ENCODE measurements at places on chromosomes 2 and 18.

DNA sequence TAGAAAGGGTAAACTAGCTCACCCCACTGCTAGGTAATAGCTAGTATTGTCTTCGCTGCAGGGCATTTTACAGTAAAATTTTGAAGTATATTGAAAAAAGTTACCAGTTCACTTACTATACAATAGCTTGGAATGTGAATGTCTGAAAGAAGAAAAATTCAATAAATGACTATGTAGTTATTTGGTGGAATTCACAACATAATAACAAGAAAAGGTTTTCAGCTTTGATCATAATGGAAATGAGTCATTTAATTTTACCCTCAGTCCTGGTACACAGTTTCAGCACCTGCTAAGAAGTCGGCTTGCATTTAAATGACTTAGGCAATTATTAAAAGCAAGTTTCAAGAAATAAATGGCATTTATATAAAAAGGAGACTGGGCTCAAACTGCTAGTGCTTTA lies 90.4 kb downstream of the NUP35 start:
- DNase-seq, result no peak

- DNase-seq, result no peak
Observed at GRCh38 chr2:40760071-40760666, 308.3 kb upstream of the SLC8A1 start.

GRCh38 chr2:45987856-45988255 lies 309.4 kb upstream of the EPAS1 start:
- DNase-seq, result no peak

- DNase-seq, result no peak
Observed at GRCh38 chr18:57831597-57832377, 28.7 kb upstream of the ATP8B1 start.

- no peak for DNase-seq
Observed at GRCh38 chr18:36536426-36536825, 238.9 kb downstream of the FHOD3 start.

- no peak for DNase-seq
Observed at GRCh38 chr2:59458800-59459199, 1094.7 kb downstream of the BCL11A start.

GRCh38 chr2:104885119-104885782 lies 31.3 kb downstream of the POU3F3 start:
- DNase-seq, result no peak

DNA sequence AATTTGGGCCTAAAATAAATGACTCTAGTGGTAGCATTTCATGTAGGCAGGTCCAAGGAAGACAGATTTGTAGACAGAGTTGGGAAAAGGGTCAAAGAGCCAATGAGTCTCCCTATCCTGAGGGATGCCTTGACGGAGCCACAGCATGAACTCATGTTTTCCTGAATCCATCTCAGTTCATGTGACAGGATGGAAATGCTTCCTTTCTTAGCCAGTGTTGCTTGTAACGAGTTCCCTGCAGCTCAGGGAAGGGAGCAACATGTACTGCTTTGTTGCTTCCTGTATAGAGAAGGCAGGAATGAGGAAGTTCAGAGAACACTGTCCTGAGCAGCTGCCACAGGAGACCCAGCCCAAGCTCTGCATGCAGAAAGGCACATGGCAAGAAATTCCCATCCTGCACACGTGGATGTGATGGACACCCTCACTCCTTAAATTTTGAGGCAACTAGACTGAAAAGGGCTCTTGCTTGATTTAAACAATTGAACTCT lies 27.9 kb downstream of the TMEM17 start:
- no peak for DNase-seq

DNA sequence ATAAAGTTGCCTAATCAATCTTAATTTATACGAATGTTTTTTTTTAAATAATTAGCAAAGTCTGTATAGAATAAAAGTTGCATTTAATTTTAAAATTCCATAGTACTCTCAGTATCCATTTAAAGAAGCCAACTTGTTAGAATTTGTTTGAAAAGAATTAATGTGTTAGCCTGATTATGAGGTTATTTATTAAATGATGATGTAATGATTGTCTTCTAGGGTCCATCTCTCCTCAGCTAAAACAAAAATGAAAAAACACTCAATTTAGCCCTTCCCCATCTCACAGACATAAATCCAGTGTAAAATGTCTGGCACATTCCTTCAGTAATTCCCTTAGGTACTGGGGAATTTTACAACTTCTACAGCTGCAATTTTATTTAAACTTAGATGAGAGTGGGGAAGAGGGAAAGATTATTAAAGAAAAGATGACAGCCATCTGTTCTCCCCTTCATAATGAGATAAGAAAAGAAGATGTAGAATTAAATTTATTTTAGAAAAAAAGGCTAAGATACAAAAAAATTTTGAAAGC lies 68.6 kb downstream of the BARD1 start:
- DNase-seq, result no peak

DNA sequence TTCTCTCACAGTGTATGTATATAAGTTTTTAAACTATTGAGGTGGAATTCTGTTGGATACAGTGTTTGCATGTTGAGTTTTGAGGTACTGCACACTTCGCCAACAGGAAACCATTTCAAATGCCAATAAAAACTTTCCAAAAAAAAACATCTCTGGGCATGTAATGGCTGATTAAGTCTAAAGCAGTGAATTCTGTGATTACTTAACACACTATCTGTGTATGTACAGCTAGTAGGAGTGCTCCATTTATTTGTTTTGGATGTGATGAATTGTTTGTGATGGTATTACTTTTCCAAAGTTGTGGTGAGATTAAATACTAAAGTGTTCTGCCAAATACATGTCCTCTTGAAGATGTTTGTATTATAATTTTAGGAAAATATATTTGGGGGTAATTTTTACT lies 31.1 kb downstream of the MMADHC start:
- no peak for DNase-seq

DNA sequence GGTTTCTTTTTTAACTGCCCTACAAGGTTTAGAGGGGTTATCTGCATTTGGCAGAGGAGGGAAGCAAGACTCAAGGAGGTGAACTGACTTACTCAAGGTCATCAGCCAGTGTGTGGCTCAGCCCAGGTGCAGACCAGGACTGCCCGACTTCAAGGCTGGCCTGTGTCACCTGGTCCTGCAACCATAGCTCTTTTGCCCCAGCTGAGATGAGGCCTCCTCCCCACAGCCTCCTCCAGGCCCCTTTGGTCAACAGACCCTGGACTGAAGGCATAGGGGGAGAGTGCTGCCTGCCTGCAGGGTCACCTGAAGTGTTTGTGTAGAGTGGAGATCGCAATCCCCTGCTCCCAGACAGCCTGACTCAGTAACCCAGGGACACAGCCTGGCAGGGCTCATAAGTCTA lies 168.5 kb upstream of the GLI2 start:
- DNase-seq, result no peak

GRCh38 chr2:171487803-171488259 lies 34.4 kb upstream of the CYBRD1 start:
- no peak for DNase-seq

DNA sequence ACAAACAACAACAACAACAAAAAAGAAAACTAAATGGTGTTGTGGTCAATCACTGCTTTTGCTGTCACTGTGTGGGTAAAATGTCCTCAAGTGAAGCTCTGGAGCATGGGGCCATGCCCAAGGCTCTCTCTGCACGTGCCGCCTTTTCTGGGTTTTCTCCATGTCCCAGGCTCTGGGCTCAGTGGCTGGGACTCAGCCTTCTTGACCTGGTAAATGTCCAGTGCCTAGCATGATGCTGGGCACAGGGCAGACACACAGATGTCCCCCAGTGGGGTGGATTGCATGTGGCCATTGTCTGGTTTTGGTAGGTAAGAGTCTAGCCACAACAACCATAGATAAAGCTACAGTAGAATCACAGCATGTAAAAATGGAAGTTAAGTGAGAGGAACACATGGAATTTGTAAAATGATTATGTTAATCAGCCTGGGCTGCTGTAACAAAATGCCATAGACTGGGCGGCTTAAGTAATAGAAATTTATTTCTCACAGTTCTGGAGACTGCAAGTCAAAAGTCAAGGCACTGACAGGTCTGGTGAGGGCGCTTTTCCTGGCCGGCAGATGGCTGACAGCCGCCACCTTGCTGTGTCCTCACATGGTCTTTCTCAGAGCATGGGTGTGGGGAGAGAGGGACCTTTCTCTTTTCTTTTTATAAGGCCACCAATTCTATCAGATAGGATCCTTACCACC lies 174.4 kb downstream of the ACOXL start:
- no peak for DNase-seq

DNA sequence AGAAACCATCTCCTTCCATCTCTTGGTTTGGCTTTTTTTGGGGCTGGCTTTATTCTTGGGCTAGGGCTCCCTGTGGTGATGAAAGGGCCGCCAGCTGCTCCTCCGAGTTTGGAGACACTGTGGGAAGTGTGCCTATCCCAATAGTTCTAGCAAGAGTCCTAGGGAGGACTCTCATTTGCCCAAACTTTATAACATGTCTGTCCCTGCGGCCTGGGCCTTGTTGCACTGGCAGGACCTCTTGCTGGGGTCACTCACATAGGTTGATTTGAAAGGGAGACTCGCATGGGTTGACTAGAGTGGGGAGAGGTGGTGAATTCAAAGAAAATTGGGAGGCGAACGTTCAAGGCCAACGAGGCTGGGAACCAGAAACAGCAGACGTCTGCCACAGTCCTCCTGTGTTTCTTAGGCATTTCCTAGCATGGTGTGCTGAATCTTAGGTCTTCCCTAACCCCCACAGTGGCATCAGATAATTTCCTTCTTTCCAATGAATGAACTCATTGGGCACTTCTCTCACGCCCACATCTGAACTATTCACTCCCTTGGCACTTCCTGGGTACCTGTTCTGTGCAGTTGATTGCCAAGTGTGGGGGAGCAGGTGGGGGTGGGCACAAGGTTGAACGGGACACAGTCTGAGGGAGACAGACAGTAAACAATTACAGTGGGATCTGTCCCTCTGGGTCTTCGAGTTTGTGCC lies 26.8 kb downstream of the NIFK start:
- no peak for DNase-seq

- DNase-seq, result peak; percentile 4
Observed at GRCh38 chr18:59697236-59697932, at the start of gene CCBE1. Gene CCBE1, minus strand, starts transcription at chr18:59697423.

DNA sequence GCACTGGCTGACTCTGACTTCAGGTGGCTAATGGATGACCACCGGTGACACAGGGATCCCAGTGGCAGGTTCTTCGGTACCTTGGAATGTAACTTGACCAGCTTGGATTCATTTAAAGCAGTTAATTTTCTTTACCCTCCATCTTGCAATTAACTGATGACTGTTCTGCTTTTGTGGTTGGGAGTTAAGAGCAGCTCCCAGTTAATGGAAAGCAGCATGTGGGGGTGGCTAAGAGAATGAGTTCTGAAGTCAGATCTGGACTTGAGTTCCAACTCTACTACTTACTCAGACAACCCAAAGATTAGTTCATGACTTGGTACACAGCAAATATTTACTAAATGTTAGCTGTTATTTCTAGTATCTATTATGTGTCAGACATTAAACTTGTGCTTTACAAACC lies 58.5 kb downstream of the FAM228A start:
- no peak for DNase-seq

GRCh38 chr2:191544461-191545062 lies 133.4 kb upstream of the NABP1 start:
- no peak for DNase-seq

GRCh38 chr2:144421606-144422510 lies 98.1 kb downstream of the ZEB2 start:
- DNase-seq, result no peak

Measured in stimulated activated CD4-positive, alpha-beta T cell treated with anti-CD3 and anti-CD28 coated beads, Interleukin-1b, Interleukin-23, amount 100 ng/mL, for 24 hours (primary cell).